ENCODE measurements at places on chromosomes 2 and 18.

DNA sequence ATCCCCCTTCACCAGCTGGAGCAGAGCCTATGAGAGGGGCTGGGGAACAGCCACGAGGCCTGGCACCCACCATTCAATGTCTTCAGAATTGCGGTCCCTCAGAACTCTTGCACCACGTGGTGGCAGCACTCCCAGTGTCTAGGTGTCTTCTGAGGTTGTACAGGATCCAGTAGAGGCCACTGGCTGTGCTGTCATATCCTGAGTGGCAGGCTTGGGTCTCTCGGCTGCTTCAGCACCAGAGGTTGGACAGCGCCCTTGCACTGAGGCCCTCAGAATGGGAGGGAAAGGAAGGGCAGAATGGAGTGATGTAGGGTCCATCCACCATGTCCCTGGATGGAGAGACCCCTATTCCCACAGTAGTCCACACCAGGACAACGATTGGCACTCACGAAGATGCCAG, 112.0 kb upstream of the TEKT4 start:
- H3K27me3 ChIP-seq: no peaks in the 10 kb centered on the region
- H3K4me1 ChIP-seq: no peaks in the 10 kb centered on the region
- H3K36me3 ChIP-seq: no peaks in the 10 kb centered on the region
- H3K27ac ChIP-seq: no peak overlapping the region
- H3K4me3 ChIP-seq: no peak overlapping the region
- DNase-seq: peak; percentile 5

- 0 out of 2 replicates have a peak, but pooled peaks cover 10% of the 10 kb centered on the region for H3K36me3 ChIP-seq
- no peak for DNase-seq
- H3K27ac ChIP-seq: no peak overlapping the region
Observed at GRCh38 chr2:128269990-128270671, 48.5 kb downstream of the HS6ST1 start.

DNA sequence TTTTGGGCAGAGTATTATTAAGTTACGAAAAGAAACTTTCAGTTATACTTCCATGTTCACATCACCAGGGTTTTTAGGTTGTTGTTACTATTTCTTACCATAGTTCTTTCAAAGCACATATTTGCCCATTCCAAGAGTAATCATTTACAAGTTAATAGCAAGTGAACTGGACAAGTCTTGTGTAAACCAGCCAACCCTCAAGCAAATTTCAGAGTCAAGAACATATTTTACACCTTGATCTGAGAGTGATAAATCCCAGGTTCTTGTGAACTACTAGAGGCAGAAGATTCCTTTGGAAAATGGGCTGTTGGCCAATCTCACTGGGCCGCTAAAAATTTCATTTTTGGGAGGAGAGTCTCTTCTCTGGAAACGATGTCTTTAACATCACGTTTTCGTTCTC, 2.7 kb upstream of the ASAP2 start:
- DNase-seq: no peak
- H3K27me3 ChIP-seq: no peaks in the 10 kb centered on the region
- H3K27ac ChIP-seq: no peak overlapping the region
- H3K4me1 ChIP-seq: peaks cover 32% of the 10 kb centered on the region
- H3K36me3 ChIP-seq: no peaks in the 10 kb centered on the region

GRCh38 chr2:198293281-198293680, 488.9 kb downstream of the PLCL1 start:
- no peak overlapping the region for H3K4me3 ChIP-seq
- no peaks in the 10 kb centered on the region for H3K27me3 ChIP-seq
- H3K4me1 ChIP-seq: no peaks in the 10 kb centered on the region
- H3K36me3 ChIP-seq: no peaks in the 10 kb centered on the region
- no peak overlapping the region for H3K27ac ChIP-seq

- no peaks in the 10 kb centered on the region for H3K27me3 ChIP-seq
- no peak overlapping the region for H3K27ac ChIP-seq
- peaks cover 25% of the 10 kb centered on the region for H3K4me1 ChIP-seq
Observed at GRCh38 chr18:9681217-9681616, 26.9 kb upstream of the RAB31 start.

- peaks cover 7% of the 10 kb centered on the region for H3K27me3 ChIP-seq
- H3K4me1 ChIP-seq: no peaks in the 10 kb centered on the region
- H3K27ac ChIP-seq: no peak overlapping the region
- no peak for DNase-seq
Observed at GRCh38 chr2:224334726-224335125, 67.2 kb downstream of the FAM124B start.

DNA sequence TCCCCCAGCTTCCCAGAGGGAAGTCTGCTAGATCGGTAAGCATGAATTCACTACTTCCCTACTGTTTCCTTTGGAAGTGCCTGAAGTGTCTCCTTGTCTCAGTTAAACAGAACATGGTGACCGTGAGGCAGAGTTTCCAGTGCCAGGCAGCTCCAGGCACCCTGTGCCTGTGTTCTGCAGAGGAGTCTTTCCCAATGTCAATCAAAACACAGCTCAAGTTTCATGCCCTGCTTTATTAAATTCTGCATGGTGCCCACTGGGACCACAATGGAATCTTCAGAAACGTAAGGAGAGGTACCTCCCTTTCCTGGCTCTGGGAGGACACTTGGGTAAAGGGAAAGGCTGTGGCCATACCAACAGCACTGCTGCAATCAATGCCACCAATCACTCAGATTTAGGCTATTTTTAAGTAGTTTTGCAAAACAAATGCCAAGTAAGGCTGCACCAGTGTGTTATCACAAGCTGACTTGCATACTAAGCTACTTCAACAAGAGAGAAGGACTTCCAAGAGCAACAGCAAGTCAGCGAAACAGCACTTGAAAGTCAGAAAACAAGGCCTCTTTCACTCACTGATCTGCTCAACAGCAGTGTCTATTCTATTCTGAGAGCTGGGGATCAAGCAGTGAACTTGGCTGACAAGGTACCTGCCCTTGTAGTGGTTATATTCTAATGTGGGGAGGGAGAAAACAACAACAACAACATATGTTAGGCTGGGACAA, 14.9 kb downstream of the LPIN2 start:
- peaks cover under 1% of the 10 kb centered on the region for H3K36me3 ChIP-seq
- H3K4me3 ChIP-seq: no peak overlapping the region
- H3K27me3 ChIP-seq: no peaks in the 10 kb centered on the region
- H3K27ac ChIP-seq: no peak overlapping the region

Measured in GM23248 (cell line).